ENCODE measurements at places on chromosomes 16 and 17.

- DNase-seq: no peak
Observed at GRCh38 chr16:10683170-10683569, 11.6 kb downstream of the TEKT5 start.

DNA sequence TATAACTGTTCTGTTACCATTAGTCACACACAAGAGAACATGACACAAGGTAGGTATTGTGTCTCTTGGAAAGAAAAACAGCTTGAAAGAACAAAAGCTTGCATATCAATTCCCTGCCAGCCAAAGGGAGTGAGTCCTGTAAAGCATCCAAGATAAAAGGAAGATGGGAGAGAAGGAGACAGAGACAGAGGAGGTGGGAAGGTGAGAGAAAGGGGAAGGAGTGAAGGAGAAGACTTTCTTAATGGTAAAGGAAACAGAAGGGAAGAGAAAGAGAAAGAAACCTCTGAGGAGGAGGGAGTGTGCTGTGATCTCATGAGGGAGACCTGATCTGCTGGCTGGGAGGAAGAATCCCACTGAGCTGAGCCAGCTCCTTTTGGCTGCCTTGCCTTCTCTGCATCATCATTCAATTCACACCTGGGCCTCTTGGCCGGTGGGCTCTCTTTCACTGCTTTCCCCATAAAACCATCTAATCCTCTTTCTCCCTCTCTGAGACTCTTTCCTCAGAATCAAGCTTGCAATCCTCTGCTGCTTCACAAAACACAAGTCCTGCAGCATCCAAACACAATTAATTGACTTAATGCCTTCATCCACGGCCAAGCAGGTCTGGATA lies 271.6 kb downstream of the ABCC12 start:
- no peak for DNase-seq

- no peak for DNase-seq
Observed at GRCh38 chr16:11674818-11675560, 6.7 kb downstream of the SNN start.

DNA sequence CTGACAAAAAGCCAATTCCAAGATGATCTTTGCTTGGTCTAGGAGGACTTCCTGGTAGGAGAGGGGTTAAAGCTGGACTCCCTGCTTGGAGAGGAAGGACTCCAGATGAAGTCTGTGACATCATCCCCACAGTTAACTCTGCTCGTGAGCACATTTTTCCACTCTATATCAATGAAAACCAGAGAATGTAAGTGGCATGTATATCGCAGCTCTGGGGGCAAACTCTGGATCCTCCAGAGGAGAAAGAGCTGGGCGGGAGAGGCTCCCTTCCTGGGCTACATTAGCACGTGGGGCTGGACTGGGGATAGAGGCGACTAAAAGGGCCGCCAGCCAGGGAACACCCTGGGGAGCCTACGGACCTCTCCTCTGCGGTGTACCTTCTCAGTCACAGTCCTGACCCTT lies 34.1 kb downstream of the HIC1 start:
- no peak for DNase-seq

DNA sequence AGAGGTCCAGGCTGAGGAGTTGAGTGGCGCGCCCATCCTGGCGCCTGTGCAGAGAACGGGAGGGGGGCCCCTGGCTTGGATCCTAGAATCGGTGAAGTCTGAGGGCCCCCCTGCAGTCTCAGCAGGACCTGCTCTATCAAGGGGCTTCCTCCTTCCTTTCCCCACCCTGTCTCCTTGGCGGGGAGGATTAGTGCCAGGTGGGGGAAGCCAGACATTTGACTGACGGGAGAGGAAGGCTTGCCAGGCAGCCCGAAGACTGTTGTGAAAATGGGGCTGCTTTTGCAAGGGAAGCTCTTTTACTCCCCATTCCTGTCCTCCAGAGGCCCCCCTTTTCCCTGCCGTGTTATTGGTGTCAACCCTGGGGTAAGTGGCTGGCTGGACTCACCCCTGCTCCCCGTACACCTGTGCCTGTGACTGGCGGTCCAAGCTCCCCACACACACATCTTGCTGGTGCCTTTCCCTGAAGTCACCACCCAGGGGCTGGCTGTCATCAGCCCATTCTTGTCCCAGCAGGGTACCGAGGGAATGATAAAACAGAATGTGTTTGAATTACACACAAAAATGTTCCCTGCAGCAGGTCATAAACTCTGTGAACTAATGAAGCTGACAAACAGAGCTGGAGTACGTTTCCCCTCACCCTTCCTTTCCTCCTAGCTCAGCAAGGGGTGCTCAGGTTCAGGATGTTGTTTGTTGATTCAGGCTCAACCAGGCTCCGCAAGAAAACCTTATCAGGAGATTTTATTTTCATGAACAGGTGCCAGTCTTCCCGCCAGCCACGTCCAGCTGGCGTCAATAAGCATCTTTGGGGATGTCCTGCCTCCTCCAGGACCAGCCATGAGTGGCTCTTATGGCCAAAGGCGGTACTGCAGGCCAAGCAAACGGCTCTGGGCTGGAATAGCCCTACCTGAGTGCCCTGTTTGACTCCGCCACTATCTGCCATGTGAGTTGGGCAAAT lies 4.4 kb upstream of the ARMC7 start:
- no peak for DNase-seq

- DNase-seq: no peak
Observed at GRCh38 chr17:65495122-65496055, 66.1 kb downstream of the AXIN2 start.

DNA sequence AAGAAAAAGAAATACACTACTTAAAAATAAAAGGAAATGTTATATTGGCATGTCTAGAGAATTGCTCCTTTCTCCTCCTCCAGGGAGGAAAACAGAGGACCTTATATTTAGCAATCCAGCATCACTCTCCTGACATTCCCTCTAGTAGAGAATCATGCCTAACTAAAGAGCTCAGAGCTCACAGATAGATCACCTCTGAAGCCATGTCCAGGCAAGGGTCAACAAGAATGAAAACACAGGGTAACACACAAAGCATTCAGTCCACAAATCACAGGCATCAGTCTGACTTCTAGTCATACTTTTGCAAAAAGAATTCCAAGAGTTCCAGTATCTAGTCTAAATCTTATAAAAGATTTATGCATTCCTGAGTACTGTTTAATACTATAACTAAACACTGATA lies 4.4 kb upstream of the HASPIN start:
- no peak for DNase-seq

DNA sequence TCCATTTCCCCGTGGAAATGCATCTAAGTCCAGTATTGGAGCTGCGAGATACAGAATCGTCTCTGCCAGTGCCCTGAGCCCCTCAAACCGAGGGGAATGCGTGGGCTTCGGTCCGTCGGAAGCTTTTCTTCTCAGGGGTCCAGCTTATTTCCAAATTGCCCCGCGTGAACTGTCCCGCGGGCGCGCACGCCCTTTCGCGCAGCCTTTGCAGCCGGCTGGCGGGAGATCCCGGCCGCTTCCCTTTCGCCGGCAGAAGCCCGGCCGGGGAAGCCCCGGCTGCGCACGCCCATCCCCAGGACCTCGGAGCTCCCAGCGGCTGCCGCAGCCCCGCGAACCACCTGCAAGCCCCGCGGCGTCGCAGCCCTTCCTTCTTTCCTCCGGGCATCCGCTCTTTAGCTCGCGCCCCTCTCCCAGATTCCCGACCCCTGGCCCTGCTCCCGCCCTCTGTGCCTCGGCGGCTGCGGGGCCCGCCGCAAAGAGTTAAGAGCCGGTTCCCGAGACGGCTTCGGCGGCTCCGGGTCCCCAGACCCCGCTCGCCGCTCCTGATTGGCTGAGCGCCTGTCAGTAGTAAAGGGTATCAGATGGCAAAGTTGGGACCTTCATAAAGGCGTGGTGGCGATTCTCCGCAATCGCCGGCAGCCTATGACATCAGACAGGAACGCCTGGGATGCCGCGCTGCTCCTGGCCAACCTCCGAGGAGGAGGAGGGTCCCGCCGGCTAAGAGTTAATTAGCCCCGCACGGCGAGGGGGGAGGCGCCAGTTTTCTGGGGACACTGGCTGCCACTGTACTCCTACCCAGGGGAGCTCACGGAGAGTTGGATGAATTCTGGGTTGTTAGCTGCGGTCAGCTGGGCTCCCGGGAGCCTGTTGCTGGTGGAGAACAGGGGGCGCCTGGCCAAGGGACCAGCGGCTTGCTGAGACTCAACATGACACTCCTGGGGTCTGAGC lies at the start of gene MYOCD:
Gene MYOCD, plus strand, starts transcription at position 628 of the 948 bp plus-strand sequence. Its CDS starts 299 bp downstream, at position 927.
- no peak for DNase-seq

Data from amygdala (tissue), 56 donors.